ENCODE measurements at places on chromosomes 3 and 15.

DNA sequence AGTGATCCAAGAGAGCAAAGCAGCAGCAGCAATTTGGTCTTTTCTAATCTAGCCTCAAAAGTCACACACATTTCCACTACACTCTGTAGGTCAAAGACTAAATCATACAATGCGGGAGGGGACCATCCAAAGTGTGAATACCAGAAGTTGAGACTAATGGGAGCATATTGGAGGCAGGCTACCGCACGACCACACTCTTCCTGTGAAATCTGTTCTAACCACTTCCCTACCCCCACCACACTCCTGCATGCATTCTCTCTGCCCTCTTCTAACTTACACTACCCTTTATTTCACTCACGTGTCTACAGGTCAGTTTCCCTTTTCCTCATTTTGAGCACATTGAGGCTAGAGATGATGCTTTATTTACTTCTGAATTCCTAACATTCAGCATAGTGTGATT is 23.7 kb upstream of the PRTG start:
- no peak for DNase-seq

GRCh38 chr15:51310064-51310463 is 28.3 kb downstream of the CYP19A1 start:
- no peak for DNase-seq

- DNase-seq, result no peak
Observed at GRCh38 chr15:23420806-23421575, 26.1 kb downstream of the GOLGA6L2 start.

DNA sequence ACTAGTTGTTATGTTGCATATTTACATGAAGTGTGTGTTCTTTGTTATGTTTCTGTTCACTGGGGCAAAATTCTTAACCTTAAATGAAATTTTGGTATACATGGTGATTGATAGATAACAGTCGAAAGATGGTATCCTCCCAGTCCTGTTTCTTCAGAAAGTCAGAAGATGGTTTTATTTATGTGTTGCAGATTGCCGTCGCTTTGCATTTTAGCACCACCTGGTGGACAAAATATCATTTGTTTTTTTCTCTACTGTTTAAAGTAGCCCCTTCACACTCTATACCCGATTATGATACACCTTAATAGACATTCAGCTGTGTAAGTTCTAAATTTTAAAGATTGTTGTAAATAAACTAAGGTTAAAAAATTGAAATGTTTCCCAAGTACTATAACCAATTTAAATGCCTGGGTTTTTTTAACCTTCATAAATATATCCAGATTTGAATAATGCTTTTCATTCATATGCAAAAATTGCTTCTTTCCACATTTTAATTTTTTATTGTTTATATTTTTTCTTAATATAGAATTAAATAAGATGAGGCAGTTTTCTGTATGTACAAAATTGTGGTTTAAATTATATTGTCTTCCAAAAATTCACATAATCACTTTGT is 152.2 kb downstream of the ALCAM start:
- no peak for DNase-seq

- no peak for DNase-seq
Observed at GRCh38 chr3:32501783-32502117, 902 bp downstream of the CMTM6 start.

DNA sequence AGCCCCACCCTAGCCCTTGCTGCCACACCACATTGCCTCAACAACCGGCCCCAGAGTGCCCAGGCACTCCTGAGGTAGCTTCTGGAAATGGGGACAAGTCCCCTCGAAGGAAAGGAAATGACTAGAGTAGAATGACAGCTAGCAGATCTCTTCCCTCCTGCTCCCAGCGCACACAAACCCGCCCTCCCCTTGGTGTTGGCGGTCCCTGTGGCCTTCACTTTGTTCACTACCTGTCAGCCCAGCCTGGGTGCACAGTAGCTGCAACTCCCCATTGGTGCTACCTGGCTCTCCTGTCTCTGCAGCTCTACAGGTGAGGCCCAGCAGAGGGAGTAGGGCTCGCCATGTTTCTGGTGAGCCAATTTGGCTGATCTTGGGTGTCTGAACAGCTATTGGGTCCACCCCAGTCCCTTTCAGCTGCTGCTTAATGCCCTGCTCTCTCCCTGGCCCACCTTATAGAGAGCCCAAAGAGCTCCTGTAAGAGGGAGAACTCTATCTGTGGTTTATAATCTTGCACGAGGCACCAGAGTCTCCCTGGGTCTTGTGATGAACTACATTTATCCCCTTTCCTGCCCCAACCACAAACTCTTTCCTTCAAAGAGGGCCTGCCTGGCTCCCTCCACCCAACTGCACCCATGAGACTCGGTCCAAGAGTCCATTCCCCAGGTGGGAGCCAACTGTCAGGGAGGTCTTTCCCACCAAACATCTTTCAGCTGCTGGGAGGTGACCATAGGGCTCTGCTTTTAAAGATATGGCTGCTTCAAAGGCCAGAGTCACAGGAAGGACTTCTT is 39.1 kb downstream of the MESD start:
- DNase-seq, result no peak

DNA sequence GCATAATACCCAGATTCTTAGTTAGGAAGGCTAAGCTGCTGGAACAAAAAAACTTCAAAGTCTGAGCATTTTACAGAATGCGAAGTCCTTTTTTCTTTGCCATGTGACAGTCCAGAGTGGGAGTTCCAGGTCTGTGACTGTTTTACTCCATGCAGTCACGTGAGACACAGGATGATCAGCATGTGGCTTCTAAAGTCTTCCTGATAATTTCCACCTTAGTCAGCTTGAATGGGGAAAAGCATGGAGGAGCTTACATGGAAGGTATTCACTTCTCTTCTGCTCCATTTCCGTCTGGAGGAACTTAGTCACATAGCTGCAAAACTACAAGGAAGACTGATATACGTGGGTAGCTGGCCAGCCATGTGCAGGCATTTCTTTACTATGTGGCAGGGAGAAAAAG is 1.7 kb downstream of the SNTN start:
- DNase-seq, result no peak

DNA sequence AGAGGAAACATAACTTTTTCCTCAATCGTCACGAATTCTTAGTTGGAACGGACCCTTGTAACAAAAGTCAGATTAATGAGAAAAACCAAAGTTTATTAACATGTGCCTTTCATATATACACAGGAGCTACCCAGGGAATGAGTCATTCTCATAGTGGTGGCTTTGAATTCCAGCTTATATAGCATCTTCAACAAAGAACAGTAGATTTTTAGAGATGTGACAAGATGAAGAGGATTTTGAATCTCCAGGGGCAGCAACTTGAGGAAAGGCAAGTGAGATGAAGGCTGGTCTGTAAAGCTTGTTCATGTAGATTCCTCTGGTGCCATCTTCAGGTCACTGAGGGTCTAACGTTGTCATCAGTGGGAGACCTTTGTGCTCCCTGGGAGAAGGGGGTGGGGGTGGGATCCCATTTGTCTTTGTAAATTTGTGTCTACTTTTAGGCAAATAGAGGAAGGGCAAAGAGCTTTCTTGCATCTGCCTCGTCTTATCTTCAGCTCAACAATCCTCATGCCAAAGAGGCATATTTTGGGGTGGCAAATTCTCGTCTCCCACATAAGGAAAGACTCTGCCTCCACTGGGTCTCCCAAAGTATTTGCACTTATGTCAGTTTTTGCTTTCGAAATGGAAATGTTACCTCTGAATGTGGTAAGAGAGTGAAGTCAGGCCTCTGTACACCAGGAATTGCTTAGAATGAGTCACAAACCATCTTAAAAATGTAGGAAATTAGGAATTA is 29.5 kb downstream of the CLEC3B start:
- no peak for DNase-seq

DNA sequence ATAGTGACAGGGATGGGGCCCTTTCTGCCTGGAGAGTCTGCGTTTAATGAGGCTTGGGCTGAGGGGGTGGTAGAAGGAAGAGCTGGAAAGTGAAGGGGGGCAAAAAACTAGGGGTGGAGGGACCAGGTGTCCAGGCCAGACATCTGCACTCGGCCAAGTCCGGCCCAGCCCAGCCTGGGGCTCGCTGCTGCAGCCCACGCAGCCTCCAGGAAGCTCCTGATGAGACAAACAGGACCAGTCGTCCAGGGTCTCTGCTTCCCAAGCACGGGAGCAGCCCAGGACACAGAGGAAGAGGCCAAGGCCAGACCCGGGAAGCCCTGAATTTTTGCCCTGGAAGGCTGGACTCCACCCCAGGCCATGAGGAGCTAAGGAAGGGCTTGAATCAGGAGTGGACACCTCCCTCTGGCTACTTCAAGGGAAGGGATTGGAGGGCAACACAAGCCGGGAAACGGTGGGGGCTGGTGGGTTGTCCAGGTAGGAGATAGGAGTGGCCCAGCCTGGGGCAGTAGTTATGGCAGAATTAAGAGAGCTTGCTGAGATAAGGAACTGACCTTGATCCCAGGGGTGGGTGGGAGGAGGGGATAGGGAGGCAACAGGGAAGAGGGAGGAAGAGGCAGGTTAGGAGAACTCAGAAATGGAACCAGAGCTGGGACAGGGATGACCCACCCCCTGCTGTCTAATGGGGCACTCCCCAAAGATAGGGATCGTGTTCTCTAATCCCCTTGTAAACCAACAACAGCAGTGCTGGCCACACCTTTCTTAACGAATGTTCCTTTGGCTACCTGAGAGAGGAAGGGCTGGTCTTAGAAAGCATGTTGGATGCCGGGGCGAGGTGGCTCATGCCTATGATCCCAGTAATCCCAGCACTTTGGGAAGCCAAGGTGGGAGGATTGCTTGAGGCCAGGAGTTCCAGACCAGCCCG is 89.5 kb downstream of the ANP32A start:
- no peak for DNase-seq

- DNase-seq, result no peak
Observed at GRCh38 chr15:94404733-94405283, 173.4 kb downstream of the MCTP2 start.

DNA sequence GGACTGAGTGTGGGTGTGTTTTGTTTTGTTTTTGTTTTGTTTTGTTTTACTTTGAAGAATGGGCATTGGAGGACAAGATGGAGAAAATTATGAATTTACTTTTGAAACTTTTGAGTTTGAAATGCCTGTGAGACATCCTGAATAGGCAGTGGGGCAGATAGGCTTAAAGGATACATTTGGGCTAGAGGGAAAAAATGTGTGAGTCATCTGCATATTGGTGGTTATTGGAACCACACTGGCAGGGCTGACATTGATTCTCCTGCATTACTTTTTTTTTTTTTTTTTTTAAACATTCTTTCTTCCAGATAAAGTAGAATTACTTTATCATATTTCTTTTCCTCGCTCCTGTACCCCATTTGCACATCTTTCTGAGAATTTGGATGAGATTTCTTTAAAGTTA is 56.1 kb downstream of the CALML4 start:
- no peak for DNase-seq

- no peak for DNase-seq
Observed at GRCh38 chr3:14209581-14210289, 31.1 kb downstream of the LSM3 start.

DNA sequence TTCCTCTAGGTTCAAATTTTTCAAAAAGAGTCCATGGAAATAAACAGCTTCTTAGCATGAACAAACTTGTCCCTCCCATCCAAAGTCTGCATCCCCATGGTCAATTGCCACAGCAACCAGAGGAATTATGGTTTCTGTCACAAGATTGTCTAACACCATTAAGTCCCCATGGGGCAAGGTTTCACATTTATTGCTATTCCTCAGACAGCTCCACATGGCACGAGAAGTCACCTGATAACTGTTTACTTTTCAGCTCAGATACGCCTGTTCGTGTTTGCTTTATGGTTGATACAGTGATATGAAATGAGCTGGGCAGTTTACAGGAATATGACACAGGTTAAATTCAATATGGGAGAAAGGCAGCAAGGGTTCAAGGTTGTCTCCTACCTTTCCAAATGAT is 37.9 kb upstream of the MUC13 start:
- DNase-seq, result no peak
